Esophagus mucosa (tissue), 1 donor: ENCODE measurements at places on chromosomes 11 and 22. TPM values are rescaled to one million over a fixed set of nuclear protein-coding genes. Genes with fewer than 3 reads are reported as not detected.

- ATAC-seq, result no peak
These were observed 59.5 kb upstream of the SEZ6L start for GRCh38 chr22:26109686-26110315.

DNA sequence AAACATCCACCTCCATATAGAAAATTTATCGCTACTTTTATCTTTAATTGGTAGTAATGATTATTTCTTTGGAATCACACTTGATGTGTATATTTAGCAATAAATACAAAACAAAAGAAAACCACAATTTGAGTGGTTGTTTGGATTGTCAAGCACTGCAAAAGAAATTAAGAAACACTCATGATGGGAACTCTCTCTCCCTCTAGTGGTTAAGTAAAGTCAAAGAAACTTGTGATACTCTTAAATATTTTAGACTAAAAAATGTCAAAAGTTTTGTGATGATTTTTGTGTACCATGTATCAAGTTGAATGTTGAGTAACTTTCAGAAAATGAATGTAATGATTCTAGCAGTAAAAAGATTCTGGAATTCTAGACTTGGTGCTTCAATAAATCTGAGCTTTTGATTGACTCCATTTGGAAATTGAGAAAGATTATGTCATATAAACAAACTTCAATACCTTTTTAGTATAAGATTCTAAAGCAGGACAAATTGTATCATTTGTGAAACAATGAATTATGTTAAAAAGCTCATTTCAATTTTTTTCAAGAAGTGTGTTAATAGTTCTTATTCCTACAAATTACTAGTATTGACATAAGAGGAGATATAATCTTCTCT lies 20.8 kb downstream of the MUC15 start:
- ATAC-seq, result no peak

DNA sequence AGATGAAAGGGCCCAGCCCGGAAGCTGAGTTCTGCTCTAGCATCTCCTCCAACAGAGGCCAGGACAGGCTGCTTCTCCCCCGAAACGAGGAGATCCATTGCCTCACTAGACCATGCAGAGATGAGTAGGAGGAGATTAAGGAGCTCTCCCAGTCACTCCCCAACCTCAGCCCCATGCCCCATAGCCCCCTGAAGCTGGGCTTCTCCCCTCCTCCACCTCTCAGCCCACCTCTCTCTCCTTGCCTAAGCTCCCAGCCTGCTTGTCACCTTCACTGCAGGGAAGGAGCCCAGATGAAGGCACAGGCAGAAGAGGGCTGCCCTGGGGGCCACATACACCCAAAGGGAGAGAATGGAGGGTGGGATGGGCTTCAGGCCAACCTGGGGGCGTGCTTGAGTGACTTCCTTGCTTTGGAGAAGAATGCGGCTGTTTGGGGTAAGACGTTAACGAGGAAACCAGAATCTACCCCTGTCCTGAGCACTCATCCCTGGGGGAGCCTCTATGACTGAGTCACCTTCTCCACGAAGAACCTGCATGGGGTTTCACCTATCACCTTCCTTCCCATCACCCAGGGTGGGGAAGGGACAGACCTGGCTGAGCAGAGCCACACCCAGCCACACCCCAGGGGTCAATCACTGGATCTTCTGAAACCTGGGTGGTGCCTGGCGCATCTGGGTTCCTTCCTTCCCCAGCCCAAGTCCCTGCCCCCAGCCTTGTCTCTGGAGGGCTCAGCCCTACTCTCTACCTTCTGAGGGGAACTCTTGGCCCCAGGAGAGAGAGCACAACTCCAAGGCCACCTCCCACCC lies 11.6 kb upstream of the GNAZ start:
- ATAC-seq, result no peak

DNA sequence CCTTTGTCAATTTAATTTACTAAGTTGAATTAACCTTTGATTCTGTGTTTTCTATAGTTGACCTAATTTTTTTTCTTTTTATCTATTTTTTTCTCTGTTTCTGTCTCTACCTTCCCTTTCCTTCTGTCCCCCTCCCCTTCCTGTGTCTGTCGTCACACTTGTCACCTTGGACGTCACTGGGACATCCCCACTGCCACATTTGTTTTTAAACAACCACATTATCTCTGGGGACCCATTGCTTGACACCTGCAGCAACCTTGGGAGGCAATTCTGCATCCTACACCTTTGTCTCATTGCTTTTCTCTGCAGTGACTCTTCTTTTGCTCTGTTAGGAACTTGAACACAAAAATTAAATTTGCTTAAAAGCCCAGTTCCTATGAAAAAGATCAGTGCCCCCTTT lies 51.8 kb upstream of the TTC12 start:
- no peak for ATAC-seq

DNA sequence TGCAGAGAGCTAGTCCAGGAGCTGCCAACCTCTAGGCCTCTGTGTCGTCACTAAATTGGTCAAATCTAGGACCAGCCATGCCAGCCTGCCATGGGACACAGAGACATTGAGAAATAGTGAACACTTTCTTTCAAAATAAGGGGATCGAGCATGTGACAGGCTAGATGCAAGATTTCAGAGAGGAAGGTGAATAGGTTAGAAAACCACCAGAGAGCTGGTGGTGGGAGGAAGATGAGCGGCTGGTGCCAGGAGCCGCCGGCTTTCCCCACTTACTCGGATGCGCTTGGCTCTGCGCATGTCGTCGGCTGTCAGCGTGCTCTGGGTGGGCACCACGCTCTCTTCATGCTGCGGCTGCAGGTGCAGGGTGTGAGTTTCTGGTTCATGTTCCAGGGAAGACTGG lies 35.4 kb upstream of the NFRKB start:
- no peak for ATAC-seq

Gene SLC22A6
- total RNA-seq, result not detected

GRCh38 chr11:60785136-60785535 lies at the start of gene MS4A10:
MS4A10 (plus strand) TSS chr11:60785333; CDS start chr11:60790336, 5,003 bp downstream.
- no peak for ATAC-seq

- ATAC-seq, result no peak
These were observed 264.0 kb upstream of the CCDC90B start for GRCh38 chr11:83549984-83550667.

GRCh38 chr22:39094717-39095389 lies 2.2 kb upstream of the APOBEC3H start:
- ATAC-seq, result no peak

DNA sequence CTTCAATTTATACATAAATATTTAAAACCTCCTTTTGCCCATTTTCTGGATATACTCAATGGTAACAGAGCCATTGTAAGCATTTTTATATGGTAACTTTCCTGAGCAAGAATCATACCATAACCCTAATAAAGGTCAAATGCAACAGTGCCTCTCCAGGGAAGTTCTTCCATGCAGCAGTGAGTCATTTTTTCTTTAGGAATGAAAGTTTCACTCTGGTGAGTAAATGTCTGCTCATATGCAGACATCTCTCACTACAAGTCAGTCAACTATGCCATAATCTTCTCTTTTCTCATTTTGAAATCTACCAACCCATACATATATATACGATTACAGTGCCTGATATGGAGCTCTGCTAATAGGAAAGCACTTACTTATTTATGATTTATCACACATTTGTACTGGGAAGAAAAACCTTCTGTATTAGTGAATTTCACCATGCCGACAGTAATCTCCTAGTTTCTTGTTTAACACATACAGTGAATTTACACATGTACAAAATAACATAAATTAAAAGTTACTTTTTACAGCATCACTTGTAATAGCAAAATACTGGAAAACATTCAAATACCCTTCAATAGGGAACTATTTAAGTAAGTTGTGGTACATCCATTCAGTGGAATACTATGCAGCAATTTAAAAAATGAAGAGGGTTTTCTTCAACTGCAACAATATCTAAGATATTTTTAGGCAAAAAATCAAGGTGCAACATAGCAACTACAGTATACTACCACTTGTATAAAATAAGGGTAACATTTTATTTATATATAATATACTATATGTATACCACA lies 16.0 kb downstream of the STK33 start:
- peak; percentile 33 for ATAC-seq

GRCh38 chr22:45263463-45264269 lies 21.1 kb upstream of the UPK3A start:
- peak; percentile 67 for ATAC-seq

Gene APOA4
- not detected for total RNA-seq

Gene TRIM66
- total RNA-seq, result 11.8 TPM

Gene OR52H1
- not detected for total RNA-seq

GRCh38 chr11:45468267-45468856 lies 182.2 kb upstream of the SYT13 start:
- no peak for ATAC-seq

DNA sequence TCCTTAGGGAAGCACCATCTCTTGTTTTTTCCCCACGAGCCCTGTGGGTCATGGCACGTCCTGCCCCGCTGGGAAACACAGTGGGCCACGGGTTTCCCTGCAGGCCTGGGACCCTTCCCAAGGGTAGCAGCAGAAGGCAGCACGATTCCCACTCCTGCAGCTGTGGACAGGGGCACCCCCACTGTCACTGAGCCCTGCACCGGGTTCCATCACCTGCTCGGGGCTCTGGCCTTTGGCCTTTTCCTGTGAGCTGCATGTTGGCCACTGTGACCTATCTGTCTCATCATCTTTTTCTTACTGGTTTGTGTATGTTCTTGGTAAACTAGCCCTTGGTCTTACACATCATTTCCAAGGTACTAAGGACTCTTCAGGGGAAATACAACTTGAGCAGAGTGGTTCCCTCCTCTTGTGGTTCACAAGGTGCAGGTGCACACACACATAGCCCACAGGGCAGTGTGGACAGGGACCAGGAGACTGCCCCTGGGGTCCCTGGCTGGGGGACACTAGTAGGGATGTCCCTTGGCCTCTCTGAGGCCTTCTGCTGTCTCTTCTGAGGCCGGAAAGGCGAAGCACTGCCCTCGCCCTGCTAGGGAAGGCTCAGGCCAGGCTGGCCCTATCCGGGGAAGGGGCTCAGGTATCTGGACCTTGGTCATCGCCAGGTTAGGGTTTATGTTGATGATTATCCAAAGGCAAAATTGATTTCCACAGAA lies 19.0 kb upstream of the TXNRD2 start:
- no peak for ATAC-seq

- no peak for ATAC-seq
These were observed 913.0 kb upstream of the CNTN5 start for GRCh38 chr11:98107736-98108135.

Gene MMP7
- 23.7 TPM for total RNA-seq

DNA sequence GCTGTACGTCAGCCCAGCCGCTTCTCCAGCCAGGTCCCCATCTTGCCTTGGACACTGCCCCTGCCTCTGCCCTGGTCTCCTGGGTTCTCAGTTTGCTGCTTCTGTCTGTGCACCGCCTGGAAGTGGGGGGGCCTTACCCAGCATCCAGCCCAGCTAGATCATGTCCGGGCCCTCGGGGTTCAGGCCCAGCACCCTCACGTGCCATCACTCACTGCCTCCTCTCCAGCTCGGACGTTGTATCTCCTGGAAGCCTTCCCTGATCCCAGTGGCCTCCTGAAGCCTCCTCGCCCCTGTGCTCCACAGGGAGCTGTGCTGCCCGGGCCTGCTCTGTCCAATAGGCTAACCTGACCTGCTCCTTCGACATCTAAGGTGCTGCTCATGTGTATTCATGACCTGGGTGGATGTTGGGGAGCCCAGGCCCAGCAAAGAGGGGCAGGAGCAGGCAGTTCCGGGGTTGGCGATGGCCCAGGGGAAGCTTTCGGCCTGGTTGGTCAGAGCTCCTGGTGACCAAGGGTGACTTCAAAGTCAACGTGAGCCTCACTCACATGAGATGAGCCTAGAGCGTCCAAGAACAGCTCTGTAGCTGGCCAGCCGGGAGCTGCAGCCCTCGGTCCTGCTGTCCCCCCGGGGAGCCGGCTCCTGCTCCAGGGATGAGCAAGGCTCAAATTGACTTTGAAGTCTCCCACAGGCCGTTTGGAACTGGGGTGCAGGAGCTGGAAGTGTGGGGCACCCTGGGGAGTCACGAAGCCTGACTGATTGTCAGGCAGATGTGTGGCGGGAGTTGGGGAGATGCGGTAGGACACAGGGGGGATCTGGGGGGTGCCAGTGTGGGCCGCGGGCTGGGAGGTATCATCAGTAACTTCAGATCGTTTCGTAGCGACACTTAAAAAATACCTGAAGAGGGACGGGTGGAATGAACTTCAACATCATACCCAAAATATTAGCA lies 5.2 kb upstream of the ASCL2 start:
- ATAC-seq, result no peak

GRCh38 chr22:37065180-37065579 lies 13.6 kb downstream of the KCTD17 start:
- no peak for ATAC-seq

Gene C22orf31
- not detected for total RNA-seq

Gene PLEKHA7
- total RNA-seq, result 48.2 TPM

DNA sequence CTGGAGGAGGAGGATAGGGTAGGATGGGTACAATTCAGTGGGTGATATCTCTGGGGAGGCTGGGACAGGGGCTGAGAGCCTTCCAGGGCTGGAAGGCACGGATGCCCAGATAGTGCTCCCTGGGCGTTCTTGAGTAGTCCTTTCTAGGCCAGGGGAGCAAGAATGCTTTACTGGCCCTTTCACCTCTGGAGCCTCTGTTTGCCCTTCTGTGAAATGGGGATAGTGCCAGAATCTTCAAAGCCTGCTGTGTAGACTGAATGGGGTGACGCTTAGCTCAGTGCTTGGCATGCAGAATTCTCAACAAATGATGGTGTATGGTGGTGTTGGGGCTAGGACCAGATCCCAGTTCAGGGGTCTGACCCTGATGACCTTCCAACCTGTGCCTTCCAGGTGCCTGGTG lies 7.7 kb downstream of the MTFP1 start:
- no peak for ATAC-seq

- ATAC-seq, result no peak
These were observed 166.5 kb downstream of the UVRAG start for GRCh38 chr11:75981546-75981945.

GRCh38 chr22:23388517-23388890 lies 191.6 kb downstream of the IGLL1 start:
- no peak for ATAC-seq

- no peak for ATAC-seq
These were observed 166.2 kb downstream of the PGR start for GRCh38 chr11:100963375-100963774.

Gene RELT
- 3.9 TPM for total RNA-seq

Gene MRPL49
- 63.9 TPM for total RNA-seq

DNA sequence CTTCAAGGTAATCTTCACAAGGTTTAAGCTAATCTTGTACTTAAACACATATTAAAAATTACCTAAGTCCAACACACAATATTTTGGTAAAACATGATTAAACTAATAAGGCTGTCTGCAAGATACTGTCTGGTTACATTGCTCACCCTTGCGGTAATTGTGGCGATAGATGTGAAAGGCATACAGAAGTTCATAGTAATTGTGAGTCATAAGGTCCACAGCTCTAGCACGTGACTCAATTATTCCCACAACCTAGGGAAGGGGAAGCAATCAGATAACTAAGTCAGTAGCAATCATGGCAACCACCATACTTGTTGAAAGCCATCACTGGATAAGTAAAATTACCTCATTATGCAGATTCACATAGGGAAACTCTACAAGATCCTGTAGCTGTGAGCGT lies 30.5 kb upstream of the FNBP4 start:
- ATAC-seq, result no peak

- ATAC-seq, result no peak
These were observed 71.5 kb upstream of the SORL1-AS1 start for GRCh38 chr11:121524233-121524631.
